ENCODE measurements at places on chromosomes 5 and 9. TPM values are rescaled to one million over a fixed set of nuclear protein-coding genes. Genes with fewer than 3 reads are reported as not detected.

The CCNI2 gene
- total RNA-seq = 0.14 TPM

The PCDHA6 gene
- not detected for total RNA-seq

The MED27 gene
- total RNA-seq = 16.2 TPM

The SPINK4 gene
- total RNA-seq = not detected

The MXD3 gene
- 18.1 TPM for total RNA-seq

The DPYSL3 gene
- total RNA-seq = 11.9 TPM

The TLR4 gene
- total RNA-seq = 50.4 TPM

The RABGAP1 gene
- total RNA-seq = 25.7 TPM

The CCDC183 gene
- 2.2 TPM for total RNA-seq

DNA sequence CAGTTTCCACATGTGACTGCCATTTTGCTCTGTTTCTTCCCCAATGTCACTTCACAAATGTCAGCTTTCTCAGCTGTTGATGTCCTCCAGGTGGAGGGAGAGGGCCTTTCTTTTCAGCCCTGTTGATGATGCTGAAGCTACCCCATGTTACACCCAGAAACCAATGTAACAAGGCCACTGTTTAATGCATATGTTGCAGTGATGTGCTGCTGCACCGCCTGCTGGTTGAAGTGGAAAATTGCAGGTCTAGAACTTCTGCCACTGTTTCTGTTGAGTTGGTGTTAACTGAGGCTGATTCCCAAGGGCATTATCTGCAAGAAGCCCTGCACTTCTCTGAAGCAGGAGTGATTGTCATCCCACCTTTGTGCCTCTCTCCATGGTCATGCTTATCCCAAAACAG, 428.4 kb downstream of the KDM4C start:
- no peak overlapping the region for H3K4me3 ChIP-seq
- no peak overlapping the region for H3K27ac ChIP-seq
- no peaks in the 10 kb centered on the region for H3K4me1 ChIP-seq
- no peaks in the 10 kb centered on the region for H3K27me3 ChIP-seq

DNA sequence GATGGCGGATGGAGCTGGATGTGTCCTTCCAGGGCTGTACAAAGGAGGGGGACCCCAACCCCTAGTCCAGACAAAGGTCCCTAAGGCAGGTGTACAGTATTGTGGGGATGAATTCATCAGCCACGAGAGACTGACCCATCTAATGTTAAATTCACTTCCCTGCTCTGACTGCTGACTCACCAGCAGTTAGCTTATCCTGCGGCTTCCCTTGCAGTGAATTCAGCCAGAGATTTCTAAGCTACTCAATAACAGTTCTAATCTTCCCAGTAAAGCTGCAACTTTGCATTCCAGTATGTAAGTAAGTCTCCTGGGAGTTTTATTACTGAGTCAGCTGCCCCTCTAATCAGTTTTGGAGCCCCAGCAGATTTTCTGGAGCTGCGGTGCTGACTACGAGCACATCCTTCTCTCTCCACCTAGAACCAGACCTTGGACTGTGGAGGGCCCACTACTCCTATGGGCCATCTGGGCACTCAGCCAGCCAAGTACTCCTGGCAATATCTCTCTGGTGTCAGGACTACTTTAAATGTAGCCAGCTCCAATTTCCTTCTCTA, 16.1 kb downstream of the B4GALT1 start:
- H3K4me3 ChIP-seq = no peak overlapping the region
- H3K36me3 ChIP-seq = no peaks in the 10 kb centered on the region
- H3K4me1 ChIP-seq = peaks cover 23% of the 10 kb centered on the region
- peak; percentile 62 for DNase-seq
- H3K27ac ChIP-seq = peak overlapping the region; percentile 85

DNA sequence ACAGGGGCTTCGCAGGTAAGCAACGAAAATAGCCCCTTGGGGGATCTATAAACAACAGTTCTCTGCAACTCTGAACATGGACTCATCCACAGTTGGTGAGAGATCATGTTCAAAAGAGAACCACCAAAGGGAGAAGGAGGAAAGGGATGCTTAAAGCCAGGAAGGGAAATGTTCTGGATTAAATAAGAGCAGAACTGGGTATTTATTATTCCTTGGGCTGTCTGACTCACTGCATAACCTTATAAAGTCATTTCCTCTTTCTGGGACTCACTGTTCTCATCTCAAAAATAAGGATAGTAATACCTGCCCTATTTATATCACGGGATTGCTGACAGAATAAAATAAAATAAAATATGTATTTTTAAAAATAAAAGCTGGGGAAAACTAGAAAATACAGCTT, 11.2 kb upstream of the MARCHF3 start:
- H3K4me3 ChIP-seq = no peak overlapping the region
- no peaks in the 10 kb centered on the region for H3K36me3 ChIP-seq
- no peak for DNase-seq
- no peaks in the 10 kb centered on the region for H3K27me3 ChIP-seq
- H3K27ac ChIP-seq = peak overlapping the region; percentile 27

GRCh38 chr9:88889386-88889785, 101.9 kb upstream of the S1PR3 start:
- no peak overlapping the region for H3K4me3 ChIP-seq
- DNase-seq = no peak
- no peak overlapping the region for H3K27ac ChIP-seq
- H3K27me3 ChIP-seq = no peaks in the 10 kb centered on the region
- H3K36me3 ChIP-seq = no peaks in the 10 kb centered on the region

DNA sequence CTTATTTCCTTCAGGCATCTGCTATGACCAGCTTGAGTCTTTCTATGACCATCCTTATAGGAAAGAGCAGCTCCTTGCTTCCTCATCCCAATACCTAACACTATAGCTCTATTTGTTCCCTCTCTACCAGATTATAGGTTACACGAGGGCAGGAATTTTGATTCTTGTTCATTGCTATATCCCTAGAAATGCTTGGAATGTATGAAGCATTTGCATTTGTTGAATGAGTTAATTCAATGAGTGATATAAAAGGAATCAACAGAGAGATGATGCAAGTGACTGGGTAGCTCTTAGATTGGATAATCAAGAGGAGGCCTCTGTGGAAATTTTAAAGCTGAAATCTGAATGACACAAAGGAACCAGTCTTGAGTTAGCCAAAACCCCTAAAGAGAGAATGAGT, 13.9 kb downstream of the ZCCHC9 start:
- DNase-seq = no peak
- no peak overlapping the region for H3K27ac ChIP-seq
- no peak overlapping the region for H3K4me3 ChIP-seq
- no peaks in the 10 kb centered on the region for H3K4me1 ChIP-seq

DNA sequence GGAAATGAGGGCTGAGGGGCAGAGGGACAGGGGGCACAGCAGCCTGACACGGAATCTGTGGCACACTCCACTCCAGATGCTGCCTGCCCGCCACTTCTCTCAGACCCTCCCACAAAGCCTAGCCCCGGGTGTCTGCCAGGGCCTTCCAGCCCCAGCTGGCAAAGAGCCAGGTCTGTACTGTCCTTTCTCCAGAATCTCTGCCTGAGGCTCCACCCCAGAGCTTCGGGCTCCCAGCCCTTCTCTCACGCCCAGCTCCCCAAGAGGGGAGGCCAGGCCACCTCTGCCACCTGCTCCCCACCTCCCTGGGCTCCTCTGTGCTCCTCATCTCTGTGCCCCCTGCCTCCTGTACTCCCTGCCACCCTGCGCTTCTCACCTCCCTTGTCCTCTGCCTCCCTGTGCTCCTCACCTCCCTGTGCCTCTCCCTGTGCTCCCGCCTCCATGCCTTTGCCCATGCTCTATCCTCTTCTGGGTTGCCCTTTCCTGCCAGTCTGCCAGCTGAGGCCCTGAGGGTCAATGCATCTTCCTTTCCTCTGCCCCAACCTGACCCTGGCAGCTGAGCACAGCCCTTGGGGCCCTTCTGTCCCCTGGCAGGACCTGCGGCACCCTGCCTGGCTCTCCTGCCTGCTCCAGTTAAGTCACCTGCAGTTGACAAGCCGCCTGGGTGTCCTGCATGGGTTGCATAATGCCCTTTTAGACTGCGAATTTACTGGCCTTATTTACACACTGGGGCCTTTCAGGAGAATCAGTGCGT, 36.4 kb downstream of the RASGEF1C start:
- H3K36me3 ChIP-seq = no peaks in the 10 kb centered on the region
- H3K27ac ChIP-seq = no peak overlapping the region
- H3K4me3 ChIP-seq = no peak overlapping the region

GRCh38 chr5:91366551-91366950, 16.6 kb downstream of the ARRDC3 start:
- no peak overlapping the region for H3K27ac ChIP-seq
- DNase-seq = no peak
- H3K27me3 ChIP-seq = no peaks in the 10 kb centered on the region
- no peak overlapping the region for H3K4me3 ChIP-seq

GRCh38 chr5:146426305-146426704, 20.8 kb upstream of the TCERG1 start:
- no peak overlapping the region for H3K4me3 ChIP-seq
- H3K27me3 ChIP-seq = peaks cover 4% of the 10 kb centered on the region
- DNase-seq = no peak
- no peaks in the 10 kb centered on the region for H3K4me1 ChIP-seq
- H3K27ac ChIP-seq = no peak overlapping the region

DNA sequence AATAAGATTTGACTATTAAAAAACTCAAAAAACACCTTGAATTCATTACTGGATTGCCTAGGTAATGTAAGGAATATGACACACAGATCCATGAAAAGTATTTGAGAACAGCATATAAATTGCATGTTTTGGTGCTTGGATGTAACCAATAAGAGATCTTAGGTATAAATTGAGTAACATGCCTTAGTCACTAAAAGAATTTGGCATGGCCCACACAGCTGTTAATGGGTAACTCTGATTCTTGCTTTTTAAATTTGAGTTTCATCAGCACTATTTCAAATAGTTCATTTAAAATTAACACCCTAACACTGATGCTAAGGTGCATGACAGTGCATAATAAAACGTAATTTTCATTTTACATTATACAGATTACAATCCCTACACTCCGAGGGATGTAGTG, 779.3 kb upstream of the WWC1 start:
- H3K27ac ChIP-seq = no peak overlapping the region
- H3K4me1 ChIP-seq = no peaks in the 10 kb centered on the region
- no peak for DNase-seq
- H3K27me3 ChIP-seq = no peaks in the 10 kb centered on the region
- H3K36me3 ChIP-seq = no peaks in the 10 kb centered on the region
- no peak overlapping the region for H3K4me3 ChIP-seq

DNA sequence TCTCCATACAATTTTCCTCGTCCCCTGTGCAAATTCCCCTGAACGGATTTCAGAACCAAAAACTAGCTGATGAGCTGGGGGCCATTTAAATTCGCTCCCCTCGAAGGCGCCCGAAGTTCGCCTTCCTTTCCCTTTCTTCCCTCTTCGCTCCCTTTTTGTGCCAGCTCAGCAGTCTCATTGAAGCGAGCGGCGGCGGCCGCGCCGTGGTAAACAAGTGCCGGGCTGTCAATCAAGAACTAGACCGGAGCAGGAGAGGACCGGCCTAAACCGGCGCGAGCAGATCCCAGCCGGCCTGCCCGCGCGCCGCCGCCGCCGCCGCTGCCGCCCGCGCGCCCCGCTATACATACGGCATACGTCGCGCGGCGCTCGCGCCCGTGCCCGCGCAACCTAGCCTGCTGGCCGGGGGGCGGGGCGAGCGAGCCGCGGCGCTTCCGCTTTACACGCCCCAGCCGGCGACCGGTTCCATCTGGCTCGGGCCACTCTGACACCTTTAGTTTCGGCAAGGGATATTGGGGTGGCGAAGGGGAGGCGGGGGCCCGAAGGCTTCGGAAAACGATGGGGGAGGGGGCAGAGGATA, 3.1 kb downstream of the ARRDC3 start:
- peak; percentile 89 for DNase-seq
- peaks cover 34% of the 10 kb centered on the region for H3K36me3 ChIP-seq

GRCh38 chr5:180115326-180116076, 43.9 kb upstream of the RNF130 start:
- no peaks in the 10 kb centered on the region for H3K27me3 ChIP-seq
- H3K36me3 ChIP-seq = no peaks in the 10 kb centered on the region
- no peak overlapping the region for H3K4me3 ChIP-seq
- no peak for DNase-seq
- H3K27ac ChIP-seq = no peak overlapping the region

- DNase-seq = no peak
- no peaks in the 10 kb centered on the region for H3K36me3 ChIP-seq
- no peak overlapping the region for H3K27ac ChIP-seq
- H3K4me3 ChIP-seq = no peak overlapping the region
- no peaks in the 10 kb centered on the region for H3K27me3 ChIP-seq
Measured at GRCh38 chr9:27094640-27095298, 14.3 kb upstream of the TEK start.

DNA sequence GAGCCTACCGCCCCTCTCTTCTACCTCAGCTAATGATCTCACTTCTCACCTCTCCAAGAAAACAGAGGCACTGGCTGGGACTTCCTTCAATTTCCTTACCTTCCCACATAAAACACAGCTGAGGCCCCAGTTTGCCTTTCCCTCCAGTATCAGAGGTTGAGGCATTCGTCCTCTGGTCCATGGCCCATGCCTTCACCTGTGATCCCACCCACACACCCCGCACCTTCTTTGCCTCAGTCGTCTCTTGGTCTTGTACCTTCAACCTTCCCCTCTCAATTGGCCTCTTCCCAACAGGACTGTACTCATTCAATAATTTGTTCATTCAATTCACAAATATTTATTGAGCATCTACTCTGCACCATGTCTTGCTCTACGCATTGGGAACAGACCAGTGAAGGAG, 11.0 kb upstream of the NSD1 start:
- DNase-seq = no peak
- H3K4me3 ChIP-seq = no peak overlapping the region
- no peaks in the 10 kb centered on the region for H3K4me1 ChIP-seq
- H3K36me3 ChIP-seq = no peaks in the 10 kb centered on the region

DNA sequence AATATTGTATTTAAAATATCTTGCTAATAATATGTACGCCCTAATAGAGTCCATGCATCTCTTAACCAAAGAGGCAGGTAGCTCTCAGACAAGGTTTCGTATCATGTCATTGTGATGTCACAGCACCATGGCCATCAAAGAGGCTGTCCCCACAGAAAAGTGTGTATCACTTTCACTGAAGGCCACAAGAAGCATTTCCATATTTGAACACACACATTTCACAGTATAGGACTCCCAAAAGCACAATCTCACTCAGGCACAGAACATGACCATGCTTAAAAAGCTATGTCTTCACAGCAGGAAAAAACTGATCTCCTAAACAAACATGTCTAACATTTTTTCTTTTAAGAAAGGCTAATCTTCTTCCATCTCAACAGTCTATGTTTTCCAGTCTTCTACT, 133.8 kb downstream of the DENND1A start:
- H3K27me3 ChIP-seq = no peaks in the 10 kb centered on the region
- H3K36me3 ChIP-seq = no peaks in the 10 kb centered on the region
- peaks cover 4% of the 10 kb centered on the region for H3K4me1 ChIP-seq
- no peak overlapping the region for H3K27ac ChIP-seq
- no peak for DNase-seq
- no peak overlapping the region for H3K4me3 ChIP-seq

GRCh38 chr5:131206772-131207171, 36.0 kb downstream of the LYRM7 start:
- no peak overlapping the region for H3K27ac ChIP-seq
- no peaks in the 10 kb centered on the region for H3K36me3 ChIP-seq
- H3K27me3 ChIP-seq = no peaks in the 10 kb centered on the region
- no peak for DNase-seq
